Endothelial cell (in vitro differentiated cells): ENCODE measurements at places on chromosomes 1 and 21. TPM values are rescaled to one million over a fixed set of nuclear protein-coding genes. Genes with fewer than 3 reads are reported as not detected.

The OR14K1 gene
- not detected for total RNA-seq

The TMEM82 gene
- total RNA-seq = not detected

The RAB7B gene
- total RNA-seq = not detected

The KCTD3 gene
- 32.9 TPM for total RNA-seq

The TINAGL1 gene
- 4.5 TPM for total RNA-seq

The DNTTIP2 gene
- 61.8 TPM for total RNA-seq
